ENCODE measurements at places on chromosomes 2 and 18.
A peak's percentile ranks its signal among the peaks of the same experiment; 100 is the strongest.

DNA sequence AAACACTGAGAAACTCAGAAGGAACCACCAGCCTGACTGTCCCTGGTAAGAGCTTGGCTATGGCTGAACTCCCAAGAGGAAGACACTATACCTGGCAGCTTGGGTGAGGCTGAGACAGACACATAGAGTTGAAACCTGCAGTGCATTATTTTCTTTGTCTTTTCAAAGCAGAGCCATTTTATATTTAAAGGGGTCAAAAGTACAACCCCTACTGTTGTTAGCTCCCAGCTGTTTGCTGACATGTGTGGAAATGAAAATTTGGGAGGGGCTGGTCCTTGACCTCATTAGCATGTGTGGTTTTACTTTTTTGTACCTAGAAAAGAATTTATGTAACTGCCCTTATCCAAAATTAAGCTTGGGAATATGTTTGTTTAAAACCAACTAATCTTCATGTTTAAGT lies 309.0 kb downstream of the RPRM start:
- DNase-seq, result no peak

GRCh38 chr2:241759067-241759807 lies 17.4 kb upstream of the GAL3ST2 start:
- DNase-seq, result no peak

DNA sequence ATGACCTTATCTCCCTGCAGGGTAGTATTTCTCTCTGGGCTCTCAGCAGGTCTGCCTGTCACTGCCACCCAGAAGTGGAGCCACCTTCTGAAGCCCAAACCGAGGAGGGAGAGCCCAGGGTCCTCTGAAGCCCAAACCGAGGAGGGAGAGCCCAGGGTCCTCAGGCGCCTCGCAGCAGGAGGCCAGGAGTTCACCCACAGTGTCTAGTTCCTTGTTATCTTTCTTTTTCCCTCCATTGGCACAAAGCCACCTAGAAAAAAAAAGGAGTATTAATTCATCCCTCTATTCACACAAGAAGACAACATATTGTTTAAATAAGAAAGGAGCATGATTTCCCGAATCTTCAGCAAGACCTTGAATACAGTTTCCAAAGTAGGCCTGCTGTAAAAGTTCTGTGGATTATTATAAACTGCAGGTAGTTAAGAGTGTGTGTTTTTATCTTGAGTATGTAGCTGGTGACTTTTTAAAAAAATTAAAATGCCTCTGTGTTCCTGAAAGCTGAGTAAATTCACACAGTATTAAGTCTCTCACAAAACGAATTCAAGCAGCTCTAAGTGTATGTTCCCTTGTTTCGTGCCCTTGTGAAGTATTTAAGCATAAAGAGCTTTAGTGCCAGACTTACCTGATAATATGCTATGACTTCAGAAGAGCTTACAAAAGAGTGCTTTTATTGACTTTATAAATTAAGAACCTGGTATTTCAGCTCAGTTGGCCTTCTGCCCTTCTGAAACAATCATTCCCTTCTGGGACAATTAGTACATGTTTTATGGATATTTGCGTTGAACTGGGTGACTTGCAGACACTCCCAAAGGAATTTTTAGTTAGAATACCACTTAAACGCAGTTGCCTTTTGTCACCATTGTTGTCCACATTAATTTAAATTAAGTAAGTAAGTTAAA lies 11.7 kb upstream of the GRHL1 start:
- DNase-seq, result no peak

DNA sequence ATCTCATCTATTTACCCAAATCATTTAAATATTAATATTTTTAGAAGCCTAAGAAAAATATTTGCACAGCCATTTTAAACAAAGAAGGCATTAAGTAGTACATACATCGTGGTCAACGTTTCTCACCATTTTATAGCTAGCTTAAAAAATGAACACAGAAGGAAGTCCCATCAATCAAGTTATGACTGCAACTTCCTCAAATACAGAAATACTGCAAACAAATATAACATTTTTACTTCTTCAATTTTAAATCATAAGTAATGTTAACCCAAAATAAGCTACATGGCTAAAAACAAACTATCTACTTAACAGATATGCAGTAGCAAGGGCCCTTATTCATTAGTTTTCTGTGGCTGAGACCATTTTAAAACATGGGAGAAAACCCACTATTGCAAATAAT lies 30.6 kb downstream of the ITSN2 start:
- DNase-seq, result no peak

GRCh38 chr2:188364033-188364630 lies 72.5 kb downstream of the GULP1 start:
- DNase-seq, result no peak

GRCh38 chr2:155368934-155369333 lies 670.4 kb downstream of the KCNJ3 start:
- DNase-seq, result no peak

- no peak for DNase-seq
Observed at GRCh38 chr2:75053484-75054112, 95.2 kb downstream of the POLE4 start.

- DNase-seq, result no peak
Observed at GRCh38 chr2:59693231-59693959, 860.1 kb downstream of the BCL11A start.

- peak; percentile 38 for DNase-seq
Observed at GRCh38 chr2:46297546-46298271, 502 bp downstream of the EPAS1 start.

DNA sequence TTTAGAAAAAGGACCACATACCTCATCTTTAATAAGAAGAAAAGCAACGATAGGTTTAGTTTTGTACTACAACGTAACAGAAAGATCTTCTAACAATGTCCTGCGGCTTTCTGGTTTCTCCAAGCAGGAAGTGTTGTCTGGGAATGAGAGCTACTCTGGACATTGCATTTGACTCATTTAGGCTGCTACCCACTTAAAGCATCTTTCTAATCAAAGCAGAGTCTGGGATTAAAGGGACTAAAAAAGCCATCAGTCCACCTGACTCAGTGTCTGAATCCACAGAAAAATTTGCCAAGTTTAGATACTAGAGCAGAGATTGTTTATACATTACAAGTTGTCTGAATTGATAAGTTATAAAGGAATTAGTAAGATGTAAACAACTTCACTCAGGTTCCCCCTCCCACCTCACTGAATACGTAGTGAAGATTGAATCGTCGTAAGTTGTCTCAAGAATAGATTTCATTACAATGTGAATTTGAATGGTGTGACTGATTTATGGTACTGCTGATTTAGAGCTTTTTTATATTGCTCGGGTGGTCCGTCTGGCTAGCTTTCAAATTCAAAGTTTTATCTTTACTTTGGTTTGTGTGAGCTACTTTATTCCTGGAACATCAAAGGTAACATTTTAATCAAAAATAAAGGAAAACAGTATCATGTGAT lies 70.2 kb upstream of the SMIM21 start:
- no peak for DNase-seq

DNA sequence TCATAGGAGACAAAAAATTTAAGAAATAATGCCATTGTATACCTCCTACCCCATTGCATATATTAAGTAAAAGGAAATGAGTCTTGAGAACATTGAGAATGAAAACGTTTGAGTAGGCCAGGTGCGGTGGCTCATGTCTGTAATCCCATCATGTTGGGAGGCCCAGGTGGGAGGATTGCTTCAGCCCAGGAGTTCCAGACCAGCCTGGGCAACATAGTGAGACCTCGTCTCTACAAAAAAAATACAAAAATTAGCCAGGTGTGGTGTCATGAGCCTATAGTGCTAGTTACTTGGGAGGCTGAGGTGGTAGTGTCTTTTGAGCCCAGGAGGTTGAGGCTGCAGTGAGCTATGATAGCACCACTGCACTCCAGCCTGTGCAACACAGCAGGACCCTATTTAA lies 107.7 kb upstream of the MGAT5 start:
- DNase-seq, result no peak

- no peak for DNase-seq
Observed at GRCh38 chr2:179265082-179265510, 464 bp upstream of the SESTD1 start.

DNA sequence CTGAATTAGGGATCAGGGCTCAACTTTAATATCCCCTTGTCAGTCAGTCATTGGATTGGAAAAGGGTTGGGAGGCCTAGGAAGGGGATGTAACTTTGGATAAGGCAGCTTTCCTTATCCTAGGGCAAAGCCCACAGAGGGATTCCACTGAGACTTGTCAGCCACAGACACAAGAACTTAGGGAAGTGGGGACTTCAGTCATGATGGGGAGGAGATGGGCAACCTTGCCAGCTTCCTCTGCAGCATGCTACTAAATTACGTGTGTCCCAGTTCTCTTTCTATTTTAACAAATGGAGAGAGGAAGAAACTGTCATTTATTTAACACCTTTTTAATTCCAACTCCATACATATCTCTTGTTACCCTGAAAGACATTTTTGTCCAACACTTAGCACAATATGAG lies 237.8 kb downstream of the WDR7 start:
- DNase-seq, result no peak

- DNase-seq, result no peak
Observed at GRCh38 chr2:147487286-147487977, 357.4 kb upstream of the ACVR2A start.

DNA sequence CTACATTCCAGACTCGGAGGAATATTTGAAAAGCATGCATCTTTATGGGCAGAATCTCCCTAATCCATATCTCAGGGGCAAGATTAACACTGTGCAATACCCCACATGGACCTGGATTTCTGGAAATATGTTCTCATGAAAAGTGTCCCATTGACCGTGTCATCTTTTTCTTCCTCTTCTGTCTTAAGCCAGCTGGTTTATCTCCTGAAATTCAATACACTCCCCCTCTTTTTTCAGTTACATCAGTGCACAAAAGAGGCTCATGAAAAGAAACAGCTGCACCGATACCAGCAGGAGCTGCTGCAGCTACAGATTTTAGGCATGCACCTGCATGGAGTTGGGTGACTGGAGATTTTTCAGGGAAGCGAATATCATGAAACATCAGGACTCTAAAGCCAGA lies 117.2 kb downstream of the SLC4A3 start:
- DNase-seq, result no peak

- DNase-seq, result no peak
Observed at GRCh38 chr2:42843131-42843530, 50.7 kb upstream of the HAAO start.

GRCh38 chr2:227880460-227880859 lies 9.0 kb downstream of the DAW1 start:
- no peak for DNase-seq

GRCh38 chr18:24271381-24272228 lies 126.0 kb downstream of the OSBPL1A start:
- DNase-seq, result no peak

DNA sequence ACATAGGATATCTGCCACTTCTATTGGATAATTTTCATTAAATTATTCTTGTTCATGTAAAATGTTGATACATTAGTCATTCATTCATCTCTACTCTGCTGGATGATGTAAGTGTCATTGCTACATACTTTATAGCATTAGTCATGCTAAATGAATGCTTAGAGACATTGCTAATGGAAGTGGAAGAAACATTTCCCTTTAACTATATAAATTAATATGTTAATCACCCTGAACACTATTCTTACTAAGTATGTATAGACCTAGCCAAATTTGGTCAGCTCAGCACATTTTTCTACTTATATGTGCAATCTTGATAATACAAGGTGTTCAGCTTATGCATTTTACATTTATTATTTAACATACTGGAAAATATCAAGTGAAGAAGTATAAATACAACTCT lies 160.2 kb downstream of the DPP4 start:
- DNase-seq, result no peak

GRCh38 chr18:51711298-51711889 lies 513.9 kb upstream of the MEX3C start:
- no peak for DNase-seq

DNA sequence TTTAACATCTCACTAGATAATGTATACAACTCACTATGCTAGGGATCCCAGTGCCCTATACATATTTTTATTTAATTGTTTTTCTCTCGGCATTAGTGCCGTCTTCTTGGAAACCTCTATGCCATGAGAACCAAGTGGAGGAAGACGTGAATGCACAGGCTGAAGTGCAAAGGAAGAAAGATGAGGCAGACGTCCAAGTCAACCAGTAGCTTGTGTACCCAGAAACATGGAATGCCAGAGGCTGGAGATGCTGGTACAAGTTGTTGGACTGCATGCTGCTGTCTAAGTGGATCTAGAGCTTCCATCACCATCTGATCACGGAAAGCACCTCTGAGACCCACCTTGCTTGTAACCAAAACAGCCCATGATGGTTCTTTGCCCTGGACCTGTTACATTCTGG lies 12.5 kb upstream of the GEMIN6 start:
- no peak for DNase-seq

GRCh38 chr2:227826019-227826521 lies 12.4 kb downstream of the CCL20 start:
- no peak for DNase-seq

GRCh38 chr2:1539441-1539840 lies 126.2 kb downstream of the TPO start:
- DNase-seq, result no peak

- DNase-seq, result no peak
Observed at GRCh38 chr2:232835687-232836208, 34.3 kb upstream of the SNORC start.

DNA sequence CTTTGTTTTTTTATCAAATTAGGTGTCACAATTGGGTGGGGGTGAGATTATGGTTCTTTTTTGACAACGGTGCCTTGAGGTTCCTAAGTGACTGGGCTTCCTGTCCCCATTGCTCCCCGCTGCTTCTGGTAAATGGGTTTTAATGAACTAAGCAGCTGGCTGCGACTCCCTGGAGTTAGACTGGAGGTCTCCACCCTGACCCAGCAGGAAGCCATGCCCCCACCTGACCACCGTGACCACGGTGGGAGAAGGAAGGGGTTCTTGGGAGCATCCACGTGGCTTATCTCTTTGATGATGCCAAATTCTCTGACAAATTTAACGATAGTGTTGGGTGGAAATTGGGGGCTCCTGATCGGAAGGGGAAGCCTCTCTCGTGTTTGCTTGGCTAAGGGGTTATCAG lies 12.2 kb downstream of the CNDP2 start:
- DNase-seq, result no peak

DNA sequence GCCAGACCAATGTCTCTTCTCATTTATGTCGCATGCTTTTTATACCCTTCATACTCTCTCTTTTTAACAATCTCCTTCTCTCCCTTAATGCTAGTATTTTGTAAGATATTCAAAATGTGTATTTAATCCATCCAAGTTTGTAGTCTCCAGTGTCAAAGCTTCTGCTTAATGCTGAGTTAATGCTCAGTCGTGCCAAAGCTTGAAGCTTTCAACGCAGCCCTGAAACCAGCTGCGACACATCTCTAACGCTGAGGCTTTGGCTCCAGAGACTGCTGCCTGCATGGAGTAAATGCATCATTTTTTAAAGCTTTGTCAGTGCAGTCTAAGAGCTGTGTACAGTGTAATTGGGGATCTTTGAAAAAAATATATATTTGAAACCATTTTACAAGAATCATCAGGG lies 2108.8 kb upstream of the PIK3C3 start:
- DNase-seq, result no peak

- no peak for DNase-seq
Observed at GRCh38 chr2:162925595-162925994, 87.0 kb upstream of the KCNH7 start.

DNA sequence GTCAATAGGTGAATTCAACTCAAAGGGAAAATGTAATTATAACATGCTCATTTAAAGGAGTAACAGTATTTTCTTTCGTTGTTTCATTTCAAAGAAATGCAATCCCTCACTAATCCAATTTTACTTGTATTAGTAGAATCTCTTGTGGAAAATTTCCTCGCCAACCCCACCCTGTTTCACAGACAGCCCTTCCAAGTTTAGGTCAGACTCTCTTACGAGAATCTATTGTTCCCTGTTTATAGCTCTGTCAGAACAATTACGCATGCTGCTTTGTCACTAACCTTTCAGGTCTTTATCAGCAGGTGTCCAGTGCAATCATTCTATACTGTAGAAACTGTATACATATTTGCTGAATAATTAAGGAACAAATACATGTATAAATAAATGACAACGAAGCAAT lies 657.8 kb upstream of the LINC00305 start:
- DNase-seq, result no peak
